ENCODE measurements at places on chromosomes 13 and 19.

- DNase-seq = no peak
Measured at GRCh38 chr13:58935689-58936088, 1228.0 kb downstream of the DIAPH3 start.

DNA sequence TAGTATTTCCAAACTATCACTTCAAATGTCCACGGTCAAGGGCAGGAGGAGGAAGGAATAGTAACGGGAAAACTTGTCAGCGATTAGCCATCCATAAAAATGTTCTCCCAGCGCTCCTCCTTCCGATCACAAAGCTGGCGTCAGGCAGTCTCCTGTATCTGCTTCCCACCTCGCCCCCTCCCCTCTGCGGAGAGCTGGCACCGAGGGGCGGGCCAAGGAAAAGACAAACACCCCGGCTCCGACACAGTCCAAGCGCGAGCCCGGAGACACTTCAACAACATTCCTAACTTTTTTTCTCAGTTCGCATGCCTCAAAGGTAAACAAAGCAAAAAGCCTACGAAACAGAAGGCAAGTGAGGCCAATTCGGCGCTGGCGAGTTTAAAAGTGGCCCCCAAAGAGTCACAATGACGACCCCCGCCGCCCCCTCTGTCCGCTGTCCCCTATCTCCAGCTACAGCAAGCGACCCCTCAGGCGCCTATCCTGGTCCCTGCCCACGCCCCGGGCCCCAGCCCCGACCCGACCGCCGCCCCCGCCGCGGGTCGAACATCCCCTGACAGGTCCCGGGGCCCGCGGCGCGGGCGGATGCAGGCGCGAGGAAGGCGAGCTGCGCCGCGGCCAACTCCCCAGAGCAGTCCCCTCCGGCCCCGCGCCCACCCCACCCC, 736 bp downstream of the SMAD9 start:
- no peak for DNase-seq

- DNase-seq = no peak
Measured at GRCh38 chr19:3611841-3612240, 5.2 kb upstream of the TBXA2R start.

GRCh38 chr13:92303428-92303827, 905.0 kb downstream of the GPC5 start:
- no peak for DNase-seq

DNA sequence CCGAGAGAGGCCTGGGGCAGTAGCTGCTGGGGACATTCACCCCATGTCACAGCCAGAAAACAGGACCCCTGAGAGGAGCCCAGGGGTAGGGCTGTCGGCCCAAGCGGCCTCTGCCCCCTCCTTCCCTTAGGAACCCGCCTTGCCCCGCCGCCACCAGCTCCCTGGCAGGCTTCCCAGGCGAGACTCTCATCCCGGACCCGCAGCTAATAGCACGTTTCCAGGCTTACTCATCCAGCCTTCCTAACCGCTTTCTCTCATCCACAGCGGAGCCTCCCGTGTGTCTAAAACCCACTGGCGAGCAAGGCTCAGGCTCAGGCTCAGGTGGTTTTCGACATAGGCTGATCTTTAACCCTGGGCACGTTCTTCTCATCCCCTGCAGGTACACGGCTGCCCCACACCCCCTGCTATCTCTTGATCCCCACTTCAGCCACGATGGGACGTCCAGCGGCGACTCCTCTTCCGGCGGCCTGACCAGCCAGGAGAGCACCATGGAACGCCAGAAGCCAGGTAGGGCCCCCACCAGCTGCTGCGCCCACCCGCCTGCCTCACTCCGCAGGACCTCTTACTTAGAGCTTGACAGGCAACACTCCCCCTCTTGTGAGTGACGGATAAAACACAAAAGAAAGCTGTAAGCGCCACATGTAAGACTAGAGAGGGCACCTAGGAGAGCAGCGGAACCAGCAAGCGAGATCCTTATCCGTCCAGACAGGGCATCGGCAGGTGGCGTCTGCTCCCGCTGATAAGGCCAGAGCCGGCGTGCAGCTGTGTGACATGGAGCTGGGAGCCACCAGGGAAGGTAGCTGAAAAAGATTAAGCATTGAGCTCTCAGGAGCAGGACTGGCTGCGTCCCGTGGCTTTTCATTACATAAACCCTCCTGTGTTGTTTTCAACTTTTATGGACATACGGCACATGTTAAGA, 71.3 kb downstream of the DPF1 start:
- no peak for DNase-seq

- no peak for DNase-seq
Measured at GRCh38 chr13:99990126-99990977, 8.8 kb downstream of the ZIC2 start.

- no peak for DNase-seq
Measured at GRCh38 chr19:43848821-43849220, 21.7 kb downstream of the ZNF283 start.

- DNase-seq = no peak
Measured at GRCh38 chr13:107185889-107186288, 618.0 kb upstream of the ARGLU1 start.

- no peak for DNase-seq
Measured at GRCh38 chr13:37313372-37313771, 207.9 kb upstream of the CSNK1A1L start.

DNA sequence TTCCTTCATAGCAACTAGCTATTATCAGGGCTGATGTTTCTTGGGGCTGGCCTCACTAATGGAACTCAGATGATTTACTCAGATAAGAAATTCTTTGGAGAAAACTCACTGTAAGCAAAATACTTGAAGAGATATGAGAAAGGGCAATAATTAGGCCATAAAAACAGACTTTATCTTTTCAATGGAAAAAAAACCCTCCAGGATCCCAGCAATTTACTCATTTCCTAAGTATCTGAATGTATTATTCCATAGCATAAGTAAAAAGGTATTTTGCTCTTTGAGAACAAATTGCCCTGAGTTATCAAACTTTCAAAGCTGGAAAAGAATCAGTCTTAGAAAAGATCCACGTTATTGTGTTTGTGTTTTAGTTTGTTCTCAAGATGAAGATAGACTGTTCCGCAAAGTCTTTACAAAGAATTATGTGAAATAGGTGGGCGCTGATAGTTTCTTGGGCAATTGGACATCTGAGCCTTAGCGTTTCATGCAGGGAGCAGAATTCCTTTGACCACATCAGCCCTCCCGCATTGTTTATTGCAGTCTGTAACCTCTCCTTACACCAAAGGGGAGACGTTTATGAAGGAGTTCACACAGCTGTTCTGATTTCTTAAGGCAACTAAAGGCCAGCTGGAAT, 29.1 kb upstream of the CSNK1A1L start:
- DNase-seq = no peak

GRCh38 chr19:47111006-47111621, 2.5 kb downstream of the ZC3H4 start:
- DNase-seq = no peak

- DNase-seq = no peak
Measured at GRCh38 chr19:33340991-33341390, 32.5 kb upstream of the CEBPG start.

- DNase-seq = no peak
Measured at GRCh38 chr13:98648686-98649085, 71.8 kb upstream of the STK24 start.

GRCh38 chr13:111287201-111287600, 33.2 kb upstream of the TEX29 start:
- no peak for DNase-seq

- DNase-seq = no peak
Measured at GRCh38 chr19:51479531-51480331, 1.4 kb downstream of the CEACAM18 start.

- DNase-seq = no peak
Measured at GRCh38 chr13:95559100-95559499, 6.6 kb downstream of the CLDN10 start.

- no peak for DNase-seq
Measured at GRCh38 chr13:36920616-36921185, 663 bp upstream of the SMAD9 start.

- DNase-seq = no peak
Measured at GRCh38 chr13:63425131-63425530, 2009.5 kb upstream of the PCDH20 start.
